ENCODE measurements at places on chromosomes 7 and 10.
A peak's percentile ranks its signal among the peaks of the same experiment; 100 is the strongest.

DNA sequence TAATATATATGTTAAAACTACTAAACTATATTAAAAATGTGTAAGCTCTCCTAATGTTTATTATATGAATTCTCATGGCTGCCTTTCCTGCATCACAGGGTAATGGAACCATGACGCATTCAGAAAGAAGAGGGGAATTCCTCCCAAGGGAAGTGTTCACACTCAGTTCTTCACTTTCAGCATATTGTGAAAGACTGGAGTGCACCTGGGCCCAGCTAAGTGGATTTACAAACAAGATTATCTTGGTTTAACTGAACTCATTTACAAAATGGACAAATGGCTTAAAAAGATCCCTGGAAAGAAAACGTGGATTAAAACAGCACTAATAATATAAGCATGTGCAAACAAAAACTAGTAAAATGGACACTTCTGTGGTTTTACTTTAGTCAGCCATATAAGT, 149.8 kb downstream of the DOCK4 start:
- no peak for DNase-seq

- peak; percentile 38 for DNase-seq
These were observed 184.2 kb downstream of the KMT2E start for GRCh38 chr7:105198223-105198622.

DNA sequence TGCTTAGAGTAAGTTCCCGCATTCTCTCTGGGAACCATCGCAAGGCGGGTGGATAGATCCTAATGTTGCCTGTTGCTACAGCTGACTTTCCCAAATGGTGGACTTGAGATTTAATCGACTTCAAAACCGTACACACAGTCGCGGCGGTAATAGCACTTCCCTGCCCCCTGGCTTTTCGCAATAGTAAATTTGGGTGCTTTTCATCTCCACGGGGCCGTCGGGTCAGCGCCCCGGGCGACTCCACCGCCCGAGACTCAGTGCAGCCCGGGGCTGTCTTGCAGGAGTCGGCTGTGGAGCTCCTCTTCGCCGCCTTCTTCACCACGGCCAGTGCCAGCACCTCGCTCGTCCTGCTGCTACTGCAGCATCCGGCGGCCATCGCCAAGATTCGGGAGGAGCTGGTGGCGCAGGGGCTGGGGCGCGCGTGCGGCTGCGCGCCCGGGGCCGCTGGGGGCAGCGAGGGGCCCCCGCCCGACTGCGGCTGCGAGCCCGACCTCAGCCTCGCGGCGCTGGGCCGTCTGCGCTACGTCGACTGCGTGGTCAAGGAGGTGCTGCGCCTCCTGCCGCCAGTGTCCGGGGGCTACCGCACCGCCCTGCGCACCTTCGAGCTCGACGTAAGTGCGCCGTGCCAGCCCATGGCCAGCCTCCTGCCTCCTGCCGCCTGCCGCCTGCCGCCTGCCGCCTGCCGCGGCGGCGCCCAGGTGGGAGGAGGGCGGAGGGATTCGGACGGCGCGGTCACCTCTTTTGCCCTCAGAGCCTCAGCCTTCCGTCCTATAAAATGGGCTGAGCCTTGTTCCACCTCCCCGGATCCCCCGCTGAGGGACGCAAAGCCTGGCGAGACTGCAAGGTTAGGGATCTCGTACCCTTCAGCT, 5.3 kb downstream of the CYP26C1 start:
- no peak for DNase-seq

DNA sequence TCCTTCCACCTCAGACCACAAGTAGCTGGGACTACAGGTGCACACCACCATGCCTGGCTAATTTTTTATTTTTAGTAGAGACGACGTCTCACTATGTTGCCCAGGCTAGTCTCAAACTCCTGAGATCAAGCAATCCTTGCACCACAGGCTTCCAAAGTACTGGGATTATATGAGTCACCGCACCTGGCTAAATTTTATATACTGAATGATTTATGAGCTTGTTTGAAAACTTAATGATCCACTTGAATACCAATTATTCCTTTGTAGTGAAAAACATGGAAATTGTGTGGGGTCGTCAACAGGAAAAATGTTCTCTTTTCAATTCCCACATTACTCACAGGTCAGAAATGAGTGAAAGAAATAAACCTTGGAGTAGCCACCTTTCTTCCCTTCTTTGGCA, 31.3 kb downstream of the RAPGEF5 start:
- DNase-seq: no peak

GRCh38 chr10:29496341-29497162, 138.2 kb downstream of the SVIL start:
- peak; percentile 76 for DNase-seq

GRCh38 chr10:91006001-91006751, 85.3 kb upstream of the ANKRD1 start:
- DNase-seq: peak; percentile 85

GRCh38 chr10:12847361-12847975, 154.0 kb downstream of the CCDC3 start:
- DNase-seq: peak; percentile 20

DNA sequence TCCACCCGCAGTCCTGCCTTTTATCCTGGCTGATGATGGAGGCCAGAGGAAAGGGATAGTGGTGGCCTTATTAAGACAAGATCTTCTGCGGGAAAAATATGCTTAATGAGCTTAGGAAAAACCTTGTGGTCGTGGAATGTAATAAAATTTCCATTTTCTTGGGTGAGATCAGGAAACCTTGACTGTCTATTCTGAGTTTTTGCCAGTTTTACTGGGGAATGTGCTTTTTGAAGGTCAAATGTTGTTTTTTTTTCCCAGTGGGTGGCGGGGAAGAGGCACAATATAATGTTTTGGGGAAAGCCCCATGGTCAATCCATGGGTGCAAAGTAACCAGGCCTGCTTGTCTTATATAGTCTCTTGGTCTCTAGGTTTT, 118.5 kb downstream of the CREB5 start:
- no peak for DNase-seq

- no peak for DNase-seq
These were observed 86.6 kb downstream of the NRBF2 start for GRCh38 chr10:63219749-63220148.

DNA sequence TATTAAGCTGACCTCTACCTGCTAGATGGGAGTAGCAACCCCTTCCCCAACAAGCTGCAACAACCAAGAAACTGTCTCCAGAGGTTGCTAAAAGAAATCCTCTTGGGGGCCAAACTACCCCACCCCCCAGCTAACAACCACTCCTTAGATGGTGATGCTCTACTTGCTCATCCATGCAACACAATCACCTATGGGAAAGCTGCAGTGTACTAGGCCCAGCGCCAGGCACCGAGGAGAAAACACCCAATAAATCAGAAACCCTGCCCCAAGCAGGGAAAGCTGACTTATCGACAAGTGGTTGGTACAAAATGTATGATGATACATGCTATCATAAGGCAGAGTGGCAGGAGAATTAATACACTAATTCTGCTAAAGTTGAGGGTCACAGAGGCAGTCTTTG, 17.3 kb downstream of the SLC25A13 start:
- no peak for DNase-seq

DNA sequence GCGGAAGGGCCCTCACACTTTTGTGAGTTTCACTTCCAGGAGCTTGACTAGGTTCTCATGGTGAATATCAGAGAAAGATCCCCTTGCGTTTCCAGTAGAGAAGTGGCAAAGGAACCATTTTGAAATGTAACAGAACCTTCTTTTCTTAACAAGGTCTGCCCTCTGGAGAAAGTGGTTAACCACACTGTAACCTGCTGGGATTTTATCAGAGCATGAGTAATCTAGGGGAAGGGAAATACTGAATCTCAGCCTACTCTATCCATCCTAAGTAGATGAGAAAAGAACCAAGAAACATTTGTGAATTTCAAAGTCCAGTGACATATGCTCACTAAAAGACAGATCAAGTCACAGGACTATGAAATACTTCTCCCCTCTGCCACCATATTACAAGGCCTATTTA, 235.5 kb downstream of the ZEB1 start:
- no peak for DNase-seq

- DNase-seq: no peak
These were observed 219.3 kb downstream of the THSD7A start for GRCh38 chr7:11612737-11613136.

DNA sequence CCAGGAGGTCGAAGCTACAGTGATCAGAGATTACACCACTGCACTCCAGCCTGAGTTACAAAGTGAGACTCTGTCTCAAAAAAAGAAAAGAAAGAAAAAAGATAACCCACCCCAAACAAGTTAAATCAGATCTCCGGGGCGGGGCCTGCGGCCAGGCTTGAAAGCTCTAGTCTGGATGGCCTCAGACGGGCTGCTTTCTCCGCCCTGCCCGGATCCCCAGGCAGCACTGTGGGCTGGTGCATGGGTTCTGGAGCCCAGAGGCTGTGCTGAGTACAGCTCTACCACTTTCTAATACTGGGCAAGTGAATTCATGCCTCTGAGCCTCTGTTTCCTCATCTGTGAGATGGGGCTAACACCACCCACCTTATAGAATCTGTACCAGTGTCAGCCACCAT, 83.7 kb downstream of the ZMIZ1 start:
- DNase-seq: no peak

GRCh38 chr7:39125846-39126245, 148.1 kb downstream of the POU6F2 start:
- no peak for DNase-seq

GRCh38 chr7:93964813-93965212, 39.3 kb downstream of the BET1 start:
- no peak for DNase-seq

GRCh38 chr7:106038916-106039315, 73.2 kb downstream of the SYPL1 start:
- no peak for DNase-seq

GRCh38 chr7:21261627-21262594, 166.0 kb upstream of the SP4 start:
- peak; percentile 85 for DNase-seq

DNA sequence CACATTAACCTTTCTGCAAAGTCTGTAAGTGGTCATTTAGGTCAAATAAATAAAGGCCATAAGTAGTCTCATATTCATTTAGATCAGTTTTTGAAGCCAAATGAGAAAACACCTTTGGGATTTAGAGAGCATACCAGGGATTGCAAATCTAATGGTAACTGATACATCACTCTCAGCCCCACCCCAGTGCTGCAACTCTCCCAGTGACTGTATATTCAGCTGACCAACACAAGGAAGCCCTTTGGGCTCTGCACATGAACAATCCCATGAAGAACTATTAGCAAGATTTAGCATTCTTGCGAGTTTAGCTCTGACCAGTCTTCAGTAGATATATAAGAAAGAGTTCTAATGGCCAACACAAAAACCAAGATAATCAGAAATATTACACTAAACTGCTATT, 252.3 kb downstream of the CSTF2T start:
- no peak for DNase-seq

DNA sequence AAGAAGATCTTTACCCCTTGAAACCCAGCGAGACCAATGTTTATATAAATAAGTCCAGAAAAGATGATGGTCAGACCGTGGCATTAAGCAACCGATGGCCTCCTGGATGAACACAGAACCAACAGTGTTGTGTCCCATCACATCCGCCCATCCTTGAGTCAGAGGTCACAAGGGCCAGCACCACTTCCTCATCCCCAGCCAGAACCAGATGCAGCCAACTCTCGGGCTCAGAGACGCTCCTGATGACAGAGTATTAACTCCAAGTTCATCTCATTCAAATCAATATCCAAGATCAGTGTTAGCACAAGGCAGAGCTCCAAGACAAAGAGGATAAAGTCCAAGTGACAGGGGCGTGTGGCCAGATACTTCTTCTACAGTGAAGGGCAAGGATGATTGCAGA, 63.5 kb downstream of the FAM53B start:
- DNase-seq: no peak

DNA sequence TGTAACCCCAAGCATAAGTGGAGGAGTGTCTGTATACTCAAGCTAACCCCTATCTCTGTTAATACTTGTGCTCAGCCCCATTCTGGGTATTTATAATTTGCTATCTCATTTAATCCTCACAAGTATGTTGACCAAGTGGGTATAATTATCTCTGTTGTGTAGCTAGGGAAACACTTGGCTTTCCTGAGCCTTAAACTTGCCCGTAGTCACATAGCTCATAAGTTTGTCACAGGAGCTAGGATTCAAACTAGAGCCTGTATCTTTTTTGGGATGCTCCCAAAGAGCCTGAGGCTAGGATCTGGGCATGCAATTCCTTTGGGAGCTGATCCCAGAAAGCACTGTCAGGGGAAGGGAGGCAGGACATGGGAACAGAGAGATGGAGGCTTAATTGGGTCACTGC, 377.4 kb downstream of the GALNT17 start:
- no peak for DNase-seq

DNA sequence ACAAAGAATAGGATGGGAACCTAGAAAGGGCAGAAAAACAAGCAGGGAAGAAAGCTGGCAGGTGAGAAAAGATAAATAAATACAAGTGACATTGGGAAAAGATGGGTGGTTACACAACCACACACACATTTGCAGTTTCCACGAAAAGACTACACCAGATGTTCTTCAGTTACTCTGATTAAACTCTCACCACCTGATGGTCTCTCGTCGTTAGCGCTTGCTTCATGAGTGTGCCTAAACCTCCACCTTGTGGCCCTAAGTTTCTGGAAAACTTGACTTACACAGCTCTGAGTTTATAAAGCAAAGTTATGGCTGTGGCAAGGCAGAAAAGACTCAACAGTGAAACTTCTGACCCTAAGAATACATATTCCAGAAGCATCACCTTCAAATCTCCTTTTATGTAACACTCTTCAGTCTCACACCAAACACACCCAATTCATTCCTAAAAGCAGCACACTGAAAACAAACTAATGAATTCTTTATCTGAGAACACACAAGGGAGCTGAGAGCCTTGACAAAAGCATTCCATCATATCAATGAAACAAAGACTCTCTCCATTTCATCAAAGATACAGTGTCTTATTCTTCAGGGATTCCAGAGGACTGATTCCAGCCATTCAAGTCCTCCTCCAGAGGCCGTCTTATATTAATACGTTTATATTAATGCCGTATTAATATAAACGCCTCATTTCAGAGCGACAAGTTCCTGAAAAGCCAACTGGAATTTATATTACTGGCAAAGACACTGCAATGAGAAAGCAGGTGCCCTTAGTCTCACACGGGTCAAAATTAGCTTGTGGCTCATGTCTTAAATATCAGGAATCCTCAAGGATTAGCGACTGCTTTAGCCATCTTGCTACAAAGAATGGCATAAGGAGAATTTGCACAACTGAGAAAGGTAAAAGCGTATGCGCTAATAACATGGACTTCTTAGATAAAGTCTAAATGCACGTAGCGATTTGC, 77.6 kb downstream of the RNF216 start:
- no peak for DNase-seq

- no peak for DNase-seq
These were observed 470.7 kb upstream of the KLF6 start for GRCh38 chr10:4255751-4256150.

- DNase-seq: no peak
These were observed 21.3 kb downstream of the CYCS start for GRCh38 chr7:25103773-25104172.

- DNase-seq: no peak
These were observed 15.4 kb downstream of the INSIG1 start for GRCh38 chr7:155313096-155313495.

GRCh38 chr10:55212051-55212450, 411.0 kb upstream of the PCDH15 start:
- no peak for DNase-seq

- DNase-seq: no peak
These were observed 105.2 kb downstream of the THSD7A start for GRCh38 chr7:11726794-11727155.
